GM18507 (cell line): ENCODE measurements at places on chromosomes 2 and 18.

DNA sequence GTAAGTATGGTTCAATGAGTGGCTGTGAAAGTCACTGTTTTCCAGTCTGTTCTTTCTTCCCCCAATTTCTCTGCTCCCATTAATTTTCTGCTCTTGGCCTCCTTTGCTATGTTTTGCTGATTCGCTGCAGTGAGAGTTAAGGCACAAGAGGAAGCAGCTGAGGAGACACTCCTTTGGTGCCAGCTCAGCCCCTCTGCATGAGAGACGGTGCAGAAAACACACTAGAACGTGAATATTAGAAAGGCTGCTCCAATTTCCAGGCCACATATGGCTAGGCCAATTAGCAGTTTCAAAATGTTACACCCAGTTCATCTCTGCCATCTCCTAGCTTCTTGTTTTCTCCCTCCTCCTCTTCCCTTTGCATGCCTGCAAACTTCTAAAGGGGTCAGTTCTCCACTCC, 38.9 kb downstream of the AKAIN1 start:
- no peak for DNase-seq

DNA sequence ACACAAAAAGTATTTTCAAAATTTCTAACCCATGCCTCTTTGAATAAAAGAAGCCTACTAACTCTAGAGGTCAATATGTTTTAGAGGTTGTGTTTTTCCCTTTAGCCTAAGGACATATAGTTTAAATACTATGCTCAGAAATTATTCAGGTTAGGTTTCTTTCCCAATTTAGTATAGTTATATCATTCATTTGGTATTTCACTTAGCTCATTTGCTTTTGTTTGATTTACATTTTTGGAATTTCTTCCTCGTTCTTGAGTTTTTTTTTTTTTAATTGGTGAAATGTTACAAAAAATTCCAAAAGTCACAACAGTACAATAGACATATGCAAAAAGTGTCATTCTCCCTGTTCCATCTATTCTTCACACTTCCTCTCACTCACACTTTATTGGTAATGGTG, 371.3 kb upstream of the TNP1 start:
- no peak for DNase-seq

GRCh38 chr2:104563398-104563996, 290.4 kb upstream of the POU3F3 start:
- no peak for DNase-seq

DNA sequence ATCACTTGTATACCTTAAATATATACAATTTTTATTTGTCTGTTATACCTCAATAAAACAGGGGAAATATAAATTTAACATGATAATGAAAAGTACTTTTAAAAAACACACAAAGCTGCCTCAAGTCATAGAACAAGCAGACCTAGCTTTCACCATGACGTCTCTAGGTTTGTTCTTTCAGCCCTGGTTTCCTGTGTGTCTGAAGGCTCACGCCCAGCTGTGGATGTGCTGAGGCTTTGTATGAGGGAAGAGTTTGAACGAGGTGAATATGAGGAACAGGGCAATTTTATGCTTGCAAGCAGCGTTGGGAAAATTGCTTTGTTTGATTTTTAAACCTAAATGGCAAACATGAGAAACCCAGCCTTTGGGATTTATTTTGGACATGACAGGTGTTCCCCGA, 15.3 kb downstream of the SH3RF3 start:
- DNase-seq, result no peak
